Heart left ventricle (tissue), 16 donors: ENCODE measurements at places on chromosomes 2 and 18. TPM values are rescaled to one million over a fixed set of nuclear protein-coding genes. Genes with fewer than 3 reads are reported as not detected.

RAX gene
- polyA plus RNA-seq = not detected

LMAN2L gene
- polyA plus RNA-seq = 38.5 TPM

UGT1A10 gene
- not detected for polyA plus RNA-seq

AP1S3 gene
- polyA plus RNA-seq = 0.11 TPM

CNGA3 gene
- not detected for polyA plus RNA-seq

RAB27B gene
- polyA plus RNA-seq = not detected

NAT8 gene
- not detected for polyA plus RNA-seq

POTEC gene
- not detected for polyA plus RNA-seq

CCNYL1 gene
- 3.9 TPM for polyA plus RNA-seq

RTP5 gene
- polyA plus RNA-seq = not detected

EPB41L3 gene
- 2.7 TPM for polyA plus RNA-seq

ITPRID2 gene
- 41.5 TPM for polyA plus RNA-seq

NHEJ1 gene
- 17.0 TPM for polyA plus RNA-seq

LBX2 gene
- polyA plus RNA-seq = 0.67 TPM

PLGLB1 gene
- polyA plus RNA-seq = 2.2 TPM

SMYD5 gene
- 14.4 TPM for polyA plus RNA-seq

LYG2 gene
- polyA plus RNA-seq = not detected

CEP68 gene
- 7.6 TPM for polyA plus RNA-seq

NAB1 gene
- 16.6 TPM for polyA plus RNA-seq

GALNT3 gene
- 0.19 TPM for polyA plus RNA-seq

LRP1B gene
- polyA plus RNA-seq = 0.04 TPM

C1GALT1C1L gene
- polyA plus RNA-seq = 1.3 TPM

CYS1 gene
- polyA plus RNA-seq = 1.3 TPM

NDUFS1 gene
- 97.0 TPM for polyA plus RNA-seq

GPR39 gene
- polyA plus RNA-seq = not detected

ANKRD62 gene
- polyA plus RNA-seq = not detected

CHRNG gene
- polyA plus RNA-seq = not detected

TTN gene
- polyA plus RNA-seq = 136 TPM

CKAP2L gene
- not detected for polyA plus RNA-seq

DNER gene
- 0.82 TPM for polyA plus RNA-seq

REG1B gene
- polyA plus RNA-seq = 0.69 TPM

FKBP7 gene
- polyA plus RNA-seq = 5.3 TPM

GAD1 gene
- polyA plus RNA-seq = not detected

CLEC4F gene
- 0.04 TPM for polyA plus RNA-seq

TLX2 gene
- not detected for polyA plus RNA-seq

CPLX4 gene
- not detected for polyA plus RNA-seq

CAB39 gene
- 48.7 TPM for polyA plus RNA-seq

LINC00305 gene
- polyA plus RNA-seq = not detected

CCDC121 gene
- polyA plus RNA-seq = 2.5 TPM

SLC38A11 gene
- 0.55 TPM for polyA plus RNA-seq

ITPRIPL1 gene
- polyA plus RNA-seq = 0.80 TPM

IL1R1 gene
- 12.8 TPM for polyA plus RNA-seq

FOXD4L1 gene
- 0.10 TPM for polyA plus RNA-seq

RRM2 gene
- 0.44 TPM for polyA plus RNA-seq

HOXD8 gene
- 0.42 TPM for polyA plus RNA-seq
